ENCODE measurements at places on chromosomes 1 and 21.
A peak's percentile ranks its signal among the peaks of the same experiment; 100 is the strongest.

DNA sequence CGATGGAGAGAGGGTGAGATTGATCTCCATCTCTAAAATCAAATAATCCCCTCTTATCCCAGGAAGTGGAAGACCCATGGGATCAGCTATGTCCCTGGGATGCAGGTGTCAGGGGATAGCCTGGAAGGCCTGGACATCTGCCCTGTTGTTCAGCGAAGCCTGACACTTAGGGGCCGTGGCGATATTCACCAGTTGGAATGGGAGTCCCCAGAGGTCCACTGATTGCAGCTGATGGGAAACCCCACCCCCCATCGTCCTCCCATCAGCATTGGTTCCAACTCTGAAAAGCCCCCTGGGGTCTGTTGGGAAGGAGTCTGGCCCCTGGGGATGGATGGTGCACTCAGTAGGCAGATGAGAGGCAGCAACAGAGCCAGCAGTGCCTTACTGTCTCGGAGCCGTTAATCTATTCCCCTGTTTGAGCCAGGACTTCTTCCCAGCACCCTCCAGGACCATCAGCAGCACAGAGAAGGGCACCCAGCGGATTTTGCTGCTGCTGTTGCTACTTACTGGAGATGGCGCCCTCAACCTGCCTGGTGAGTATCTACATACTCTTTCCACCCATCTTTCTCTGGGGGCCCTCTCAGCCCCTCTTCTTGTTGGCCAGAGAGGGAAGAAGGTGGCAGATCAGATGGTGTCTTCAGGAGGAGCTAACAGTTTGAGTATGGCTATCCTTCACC lies 13.4 kb downstream of the CATSPER4 start:
- peak; percentile 6 for DNase-seq

GRCh38 chr1:162984699-162985098 lies 84.5 kb upstream of the RGS4 start:
- no peak for DNase-seq

DNA sequence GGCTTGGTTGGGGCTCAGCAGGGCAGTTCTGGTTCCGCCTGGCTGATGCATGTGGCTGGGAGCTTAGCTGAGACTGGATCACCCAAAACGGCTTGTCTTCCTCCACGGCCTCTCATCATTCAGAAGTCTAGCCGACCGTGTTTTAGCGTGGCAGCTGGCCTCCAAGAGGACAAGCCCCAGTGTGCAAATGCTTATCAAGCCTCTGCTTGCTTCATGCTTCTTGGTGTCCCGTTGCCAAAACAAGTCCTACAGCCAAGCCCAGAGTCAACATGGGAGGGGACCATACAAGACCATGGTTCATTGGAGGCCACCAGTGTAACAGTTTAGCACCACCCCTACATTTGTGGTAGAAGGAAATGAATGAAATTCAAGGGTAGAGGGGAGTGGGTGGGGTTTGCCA lies 10.5 kb upstream of the KDF1 start:
- no peak for DNase-seq

- DNase-seq = no peak
These were observed 8.4 kb upstream of the XKR8 start for GRCh38 chr1:27951396-27951795.

DNA sequence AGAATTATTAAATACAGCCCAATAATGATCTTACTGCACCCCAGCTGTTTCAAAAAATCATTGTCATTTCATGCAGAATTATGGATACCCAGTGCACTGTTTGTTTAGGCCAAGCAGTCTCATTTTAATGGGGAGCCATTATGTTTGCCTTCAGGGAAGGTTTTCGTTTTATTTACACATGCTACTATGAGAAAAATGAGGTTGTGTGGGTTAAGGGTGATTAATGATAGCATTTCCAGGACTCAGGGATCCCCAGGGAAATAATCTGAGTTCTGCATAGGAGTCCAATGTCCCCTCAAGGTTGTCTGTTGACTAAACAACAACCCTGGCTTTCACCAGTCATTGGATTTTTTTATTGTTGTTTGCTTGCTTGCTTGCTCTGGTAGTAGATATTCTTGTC lies 71.0 kb upstream of the ZP4 start:
- no peak for DNase-seq

DNA sequence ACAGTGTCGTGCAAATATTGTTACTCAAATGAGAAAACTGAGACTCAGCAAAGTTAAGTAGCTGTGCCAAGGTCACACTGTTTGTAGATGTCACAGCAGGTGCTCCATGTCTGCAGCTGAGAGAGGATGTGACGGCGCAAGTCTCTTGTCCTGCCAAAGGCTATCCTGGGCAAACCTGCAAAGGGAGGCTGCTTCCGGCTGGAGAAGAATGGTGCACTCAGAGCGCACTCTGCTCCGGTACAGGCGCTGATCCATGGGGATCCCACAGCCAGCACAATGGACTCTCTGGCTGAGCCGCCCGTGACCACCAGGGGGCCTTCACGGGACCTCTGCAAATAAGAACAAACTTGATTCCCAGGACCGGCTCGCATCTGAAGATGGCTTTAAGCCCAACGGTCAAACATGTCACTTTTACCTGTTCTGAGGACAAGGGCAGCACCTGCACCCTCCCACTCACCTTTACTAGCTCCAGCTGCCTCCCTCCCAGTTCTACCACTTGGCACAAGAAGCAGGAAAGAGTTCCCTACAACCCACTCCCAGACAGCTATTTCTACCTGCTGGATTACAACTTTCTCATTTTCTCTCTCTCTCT lies 21.9 kb downstream of the RD3 start:
- peak; percentile 75 for DNase-seq

- DNase-seq = no peak
These were observed 291.1 kb downstream of the PTPRU start for GRCh38 chr1:29527314-29528004.

GRCh38 chr1:207004931-207005830 lies 27.4 kb downstream of the C1orf116 start:
- peak; percentile 72 for DNase-seq

- DNase-seq = peak; percentile 15
These were observed 7.1 kb upstream of the C1orf159 start for GRCh38 chr1:1122981-1123480.

- peak; percentile 72 for DNase-seq
These were observed 741 bp downstream of the RGS2 start for GRCh38 chr1:192809307-192810252.

Measured in suppressor macrophage treated with lipopolysaccharide for 1 hour (primary cell).